ENCODE measurements at places on chromosomes 4 and X. TPM values are rescaled to one million over a fixed set of nuclear protein-coding genes. Genes with fewer than 3 reads are reported as not detected.

FGF13 gene
- 1.3 TPM for total RNA-seq

CRLF2 gene
- not detected for total RNA-seq

SMR3B gene
- not detected for total RNA-seq

LONRF3 gene
- 3.2 TPM for total RNA-seq

GDPD2 gene
- total RNA-seq, result 0.45 TPM

FAT1 gene
- total RNA-seq, result 638 TPM

TMEM175 gene
- 12.0 TPM for total RNA-seq

MAGEC2 gene
- total RNA-seq, result not detected

GLRB gene
- total RNA-seq, result 3.7 TPM

All from mammary epithelial cell (primary cell).